Testis (tissue), 5 donors: ENCODE measurements at places on chromosomes 5 and 9. TPM values are rescaled to one million over a fixed set of nuclear protein-coding genes. Genes with fewer than 3 reads are reported as not detected.

Gene PCDHA6
- 2.3 TPM for total RNA-seq

Gene CSF2
- not detected for total RNA-seq

DNA sequence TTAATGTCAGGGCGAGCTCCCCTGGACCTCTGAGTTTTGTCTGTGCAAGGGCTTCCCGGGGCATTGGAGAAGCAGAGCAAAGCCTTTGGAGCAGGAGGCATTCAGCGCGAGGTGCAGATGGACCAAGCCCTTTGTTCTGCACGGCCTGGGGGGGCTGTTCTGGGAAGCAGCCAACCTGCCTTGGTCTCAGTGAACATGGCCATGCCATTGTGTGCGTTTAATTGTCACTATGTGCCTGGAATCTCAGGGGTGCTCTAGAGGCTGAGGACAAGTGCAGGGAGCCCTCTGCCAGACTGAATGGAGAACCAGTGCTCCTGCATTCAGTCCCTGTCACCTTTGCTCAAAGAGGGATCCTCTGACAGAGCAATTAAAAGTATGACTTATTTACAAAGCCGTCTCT lies 329.4 kb downstream of the IRX1 start:
- no peak for DNase-seq

DNA sequence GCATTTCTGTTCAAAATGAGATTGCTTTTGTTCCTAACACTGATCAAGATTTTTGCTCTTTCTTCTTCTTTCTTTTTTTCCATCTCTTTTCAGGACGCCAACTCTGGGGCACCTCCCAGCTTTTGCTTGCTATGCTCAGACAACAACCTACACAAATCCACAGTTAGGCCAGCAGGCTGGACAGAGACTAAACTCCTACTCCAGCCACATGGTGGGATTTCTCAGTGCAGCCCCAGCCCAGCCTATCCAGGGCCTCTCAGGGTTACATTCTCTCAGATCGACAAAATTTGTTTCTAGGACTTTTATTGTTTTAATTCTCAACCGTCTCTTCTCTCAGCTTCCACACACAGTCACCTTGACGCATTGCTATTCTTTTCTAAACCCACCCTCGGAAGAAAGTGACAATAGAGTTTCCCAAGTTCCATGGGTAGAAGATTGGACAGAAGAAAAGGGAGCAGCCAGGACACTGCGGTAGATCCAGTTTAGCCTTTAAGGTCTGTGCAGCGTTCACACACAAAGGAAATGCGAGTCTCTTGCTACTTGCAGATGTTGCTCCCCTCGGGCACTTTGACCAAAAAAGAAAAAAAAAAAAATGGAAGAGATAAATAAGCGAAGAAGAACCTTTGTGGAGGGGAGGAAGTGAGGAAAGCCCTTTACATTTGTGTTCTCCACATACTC lies 588.6 kb upstream of the GRAMD2B start:
- peak; percentile 22 for DNase-seq

DNA sequence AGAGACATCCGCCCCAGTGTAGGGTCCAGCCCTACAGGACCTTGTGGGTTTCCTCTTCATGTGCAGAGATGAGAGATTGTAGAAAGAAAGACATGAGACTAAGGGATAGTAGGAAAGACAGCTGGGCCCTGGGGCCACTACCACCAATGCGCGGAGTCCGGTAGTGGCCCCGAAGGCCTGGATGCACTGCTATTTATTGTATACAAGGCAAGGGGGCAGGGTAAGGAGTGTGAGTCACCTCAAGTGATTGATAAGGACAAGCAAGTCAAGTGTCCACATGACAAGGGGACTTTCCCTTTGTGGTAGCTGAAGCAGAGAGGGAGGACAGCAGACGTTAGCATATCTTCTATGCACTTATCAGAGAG lies 6.2 kb upstream of the TMEM141 start:
- DNase-seq: no peak

Gene CTSV
- 107 TPM for total RNA-seq

DNA sequence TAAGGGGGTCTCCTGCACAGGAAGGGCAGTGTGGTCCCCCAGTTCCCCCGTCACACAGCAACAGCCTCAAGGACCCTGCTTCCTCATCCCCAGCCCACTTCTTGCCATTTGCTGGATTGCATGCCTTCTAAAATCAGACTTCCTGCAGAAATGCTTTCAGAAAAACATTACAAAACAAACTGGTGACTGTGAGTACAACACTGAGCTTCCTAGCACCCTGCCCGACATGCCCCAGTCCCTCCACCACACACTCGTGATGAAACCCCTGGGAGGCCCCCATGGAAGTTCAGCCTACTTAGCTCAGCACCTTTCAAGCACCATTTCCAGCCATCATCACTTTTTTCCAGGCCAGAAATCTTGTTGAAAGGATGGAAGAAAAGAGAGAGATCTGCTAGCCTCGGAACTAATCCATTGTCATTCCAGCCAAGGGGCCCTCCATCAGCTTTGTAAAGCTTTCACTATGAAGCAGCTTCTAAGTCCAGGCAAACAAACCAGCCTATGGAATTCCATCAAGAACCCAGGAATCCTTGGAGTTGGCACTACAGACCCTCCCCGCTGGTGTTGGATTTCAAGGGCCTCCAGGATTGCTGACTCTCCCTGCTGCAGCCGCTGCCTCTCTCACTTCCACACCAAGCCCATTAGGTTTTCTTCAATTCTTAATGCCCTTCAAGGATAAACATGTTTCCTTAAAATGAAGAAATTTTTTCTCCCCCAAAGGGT lies 114.6 kb downstream of the C5orf15 start:
- DNase-seq: peak; percentile 1

- no peak for DNase-seq
Measured at GRCh38 chr5:75670577-75670976, 46.7 kb downstream of the POC5 start.

- DNase-seq: peak; percentile 72
Measured at GRCh38 chr9:126965541-126966428, 51.2 kb downstream of the RALGPS1 start.

Gene PCDHGA10
- total RNA-seq: 11.3 TPM

DNA sequence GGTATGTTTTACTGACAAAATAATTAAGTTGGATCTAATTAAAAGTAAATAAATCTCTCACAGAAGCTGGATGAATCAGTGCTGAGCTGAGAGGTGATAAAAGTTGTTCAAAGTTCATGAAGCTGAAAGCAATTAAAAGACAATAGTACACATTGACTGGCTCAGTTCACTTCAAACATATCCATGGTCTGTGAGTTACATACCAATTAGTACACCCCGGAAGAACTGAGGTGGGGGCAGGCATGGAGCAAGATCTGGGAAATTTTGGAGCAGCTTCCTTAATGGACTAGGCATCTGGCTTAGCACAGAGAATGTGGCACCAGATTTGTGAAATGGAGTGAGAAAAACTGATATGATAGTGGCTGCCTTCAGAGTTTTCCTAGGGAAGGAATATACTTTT lies 152.7 kb downstream of the ATP10B start:
- no peak for DNase-seq

GRCh38 chr9:136499935-136500910 lies 17.4 kb upstream of the SEC16A start:
- no peak for DNase-seq

GRCh38 chr5:4413996-4414395 lies 726.1 kb upstream of the ADAMTS16 start:
- DNase-seq: no peak

DNA sequence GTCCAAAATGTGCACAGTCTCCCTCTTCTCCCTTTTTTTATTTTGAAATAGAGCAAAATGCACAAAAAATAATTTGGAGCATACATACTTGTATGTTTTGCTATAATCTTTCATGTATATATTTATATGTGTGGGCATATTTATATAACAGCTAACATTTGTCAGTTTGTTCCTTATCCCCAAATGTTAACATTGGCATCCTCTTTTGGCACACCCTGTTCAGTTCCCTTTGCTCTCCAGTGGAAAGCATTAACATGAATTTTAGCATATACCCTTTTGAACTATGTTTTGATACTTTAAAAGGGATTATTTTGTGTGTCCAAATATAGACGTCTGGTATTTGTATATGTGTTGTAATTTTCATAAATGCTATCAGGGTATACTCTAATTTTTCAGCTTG lies 306.2 kb downstream of the ARHGAP26 start:
- no peak for DNase-seq

DNA sequence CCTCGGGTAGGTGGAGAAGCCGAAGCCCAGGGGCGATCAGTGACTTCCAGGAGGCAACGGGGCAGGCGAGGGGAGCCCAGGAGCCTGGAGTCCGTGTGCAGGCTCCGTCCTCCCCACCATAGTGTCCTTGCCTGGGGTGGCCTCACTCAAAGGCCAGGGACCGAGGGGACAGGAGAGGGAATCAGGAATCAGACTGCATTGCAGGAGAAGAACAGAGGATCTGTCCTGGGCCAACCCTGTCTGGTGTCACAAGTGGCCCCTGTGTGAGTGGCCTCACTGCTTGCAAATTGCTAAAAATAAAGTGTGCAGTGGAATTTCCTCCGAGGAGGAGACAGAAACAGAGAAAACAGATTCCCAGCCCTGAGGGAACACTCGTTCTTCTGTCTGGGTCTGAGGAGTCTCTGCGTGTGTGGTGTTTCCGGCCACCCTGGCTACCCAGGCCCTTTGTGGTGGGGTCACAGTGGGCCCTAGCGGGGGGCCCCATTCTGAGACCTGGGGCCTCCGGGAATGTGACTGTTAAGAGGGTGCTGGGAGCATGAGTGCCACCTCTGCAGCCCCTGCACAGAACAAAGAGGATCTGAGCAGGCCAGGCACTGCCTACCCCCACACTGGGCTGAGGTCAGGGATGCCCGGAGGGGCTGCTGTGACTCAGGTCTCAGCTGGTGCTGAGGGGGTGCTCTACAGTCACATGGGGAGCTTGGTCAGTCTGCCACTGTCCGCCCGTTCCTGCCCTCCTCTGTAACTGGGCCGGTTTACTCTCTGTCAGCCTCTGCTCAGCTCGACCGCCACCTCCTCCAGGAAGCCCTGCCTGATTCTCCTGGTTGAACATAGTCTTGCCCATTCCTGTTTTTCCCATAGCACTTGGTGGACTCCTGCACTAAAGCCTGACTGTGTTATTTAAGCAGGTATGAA lies 7.4 kb downstream of the TRAF1 start:
- DNase-seq: peak; percentile 43

DNA sequence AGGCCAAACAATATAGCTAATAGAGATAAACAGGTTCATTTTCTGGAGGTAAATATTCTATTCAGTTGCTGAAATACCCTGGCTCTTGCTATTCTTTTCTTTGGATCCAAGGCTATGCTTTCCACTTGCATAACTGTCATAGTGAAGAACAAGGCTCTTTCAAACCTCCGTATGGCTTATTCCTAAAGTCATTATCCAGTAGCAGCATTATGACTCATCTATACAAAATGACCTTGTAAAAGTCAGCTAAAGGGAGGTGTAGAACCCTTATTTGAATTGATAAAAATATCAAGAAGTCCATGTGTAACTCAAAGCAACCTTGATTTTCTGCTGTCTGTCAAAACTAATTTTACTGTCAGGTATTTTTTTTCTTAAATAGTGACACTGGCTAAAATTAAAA lies 447.8 kb downstream of the PLK2 start:
- no peak for DNase-seq

Gene GABRA1
- total RNA-seq: not detected

DNA sequence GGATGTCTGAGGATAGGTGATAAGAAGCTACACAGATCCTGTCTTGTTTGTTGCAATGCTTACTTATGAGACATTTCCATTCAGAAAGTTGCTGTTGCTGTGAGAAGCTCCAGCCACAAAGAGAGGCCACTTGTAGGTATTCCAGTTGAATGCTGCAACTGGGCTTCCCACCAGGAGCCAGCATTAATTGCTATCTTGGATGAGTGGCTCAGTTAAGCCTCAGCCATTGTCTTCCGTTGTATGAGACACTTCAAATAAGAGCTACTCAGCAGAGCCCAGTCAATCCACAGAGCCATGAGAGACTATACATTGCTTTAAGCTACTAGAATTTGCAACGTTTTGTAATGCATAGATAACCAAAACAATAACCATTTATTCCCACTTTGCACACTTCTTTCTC lies 104.3 kb upstream of the ARRDC3 start:
- no peak for DNase-seq

Gene CRB2
- 0.68 TPM for total RNA-seq
